Heart left ventricle (tissue), 16 donors: ENCODE measurements at places on chromosomes 1 and 21. TPM values are rescaled to one million over a fixed set of nuclear protein-coding genes. Genes with fewer than 3 reads are reported as not detected.

ANGPTL7 gene
- 0.27 TPM for polyA plus RNA-seq

DNA sequence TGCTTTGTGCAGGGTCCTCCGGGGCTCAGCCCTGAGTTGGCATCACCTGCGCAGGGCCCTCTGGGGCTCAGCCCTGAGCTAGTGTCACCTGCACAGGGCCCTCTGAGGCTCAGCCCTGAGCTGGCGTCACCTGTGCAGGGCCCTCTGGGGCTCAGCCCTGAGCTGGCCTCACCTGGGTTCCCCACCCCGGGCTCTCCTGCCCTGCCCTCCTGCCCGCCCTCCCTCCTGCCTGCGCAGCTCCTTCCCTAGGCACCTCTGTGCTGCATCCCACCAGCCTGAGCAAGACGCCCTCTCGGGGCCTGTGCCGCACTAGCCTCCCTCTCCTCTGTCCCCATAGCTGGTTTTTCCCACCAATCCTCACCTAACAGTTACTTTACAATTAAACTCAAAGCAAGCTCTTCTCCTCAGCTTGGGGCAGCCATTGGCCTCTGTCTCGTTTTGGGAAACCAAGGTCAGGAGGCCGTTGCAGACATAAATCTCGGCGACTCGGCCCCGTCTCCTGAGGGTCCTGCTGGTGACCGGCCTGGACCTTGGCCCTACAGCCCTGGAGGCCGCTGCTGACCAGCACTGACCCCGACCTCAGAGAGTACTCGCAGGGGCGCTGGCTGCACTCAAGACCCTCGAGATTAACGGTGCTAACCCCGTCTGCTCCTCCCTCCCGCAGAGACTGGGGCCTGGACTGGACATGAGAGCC, 22.7 kb downstream of the COL6A1 start:
- DNase-seq, result no peak

NPL gene
- polyA plus RNA-seq, result 2.3 TPM

B3GALT5 gene
- 0.01 TPM for polyA plus RNA-seq

- DNase-seq, result no peak
These were observed 34.7 kb downstream of the CRB1 start for GRCh38 chr1:197302775-197303174.

DNA sequence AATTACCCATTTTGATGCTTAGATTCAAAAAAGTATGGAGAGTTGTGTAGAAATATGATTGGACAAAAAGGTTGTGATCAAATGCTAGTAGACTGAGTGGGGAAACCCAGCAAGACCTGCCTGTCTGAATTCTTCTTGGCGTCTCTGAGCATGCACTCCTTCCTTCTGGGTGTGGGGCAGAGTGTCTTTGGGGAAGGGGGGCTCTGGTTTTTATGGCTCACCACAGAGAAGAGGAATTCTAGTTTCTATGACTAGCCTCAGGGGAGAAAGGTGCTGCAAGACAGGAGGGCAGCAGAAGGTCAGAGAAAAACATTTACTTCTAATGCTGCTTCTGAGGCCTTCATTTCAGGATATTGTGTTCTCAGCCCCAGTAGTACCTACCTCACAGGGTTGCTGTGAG, 33.9 kb upstream of the PIGC start:
- no peak for DNase-seq

- no peak for DNase-seq
These were observed 568.0 kb downstream of the PTPRU start for GRCh38 chr1:29804181-29804899.

CHODL gene
- 0.22 TPM for polyA plus RNA-seq

- DNase-seq, result no peak
These were observed 10.8 kb downstream of the MCL1 start for GRCh38 chr1:150568594-150568966.

CLEC20A gene
- not detected for polyA plus RNA-seq

GRCh38 chr21:28445141-28445830, 547.4 kb downstream of the LTN1 start:
- DNase-seq, result no peak

DNA sequence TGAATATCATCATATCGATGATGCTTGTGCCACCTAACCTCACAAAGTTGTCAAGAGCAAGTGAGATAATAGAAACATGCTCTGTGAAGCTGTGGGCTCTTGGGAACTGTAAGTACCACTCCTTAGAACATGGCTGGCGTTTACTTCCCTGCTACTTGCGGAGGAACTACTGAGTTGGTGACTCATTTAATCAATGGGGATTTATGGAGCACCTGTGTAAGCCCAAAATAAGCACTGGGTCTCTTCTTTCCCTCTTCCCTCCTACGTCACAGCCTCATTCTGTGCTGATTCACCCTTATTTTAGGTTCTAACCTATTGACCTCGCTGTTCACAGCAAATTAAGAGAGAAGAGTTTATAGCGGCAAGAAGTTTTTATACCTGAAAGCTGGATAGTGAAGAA, 52.9 kb downstream of the PRDM2 start:
- DNase-seq, result no peak

DNA sequence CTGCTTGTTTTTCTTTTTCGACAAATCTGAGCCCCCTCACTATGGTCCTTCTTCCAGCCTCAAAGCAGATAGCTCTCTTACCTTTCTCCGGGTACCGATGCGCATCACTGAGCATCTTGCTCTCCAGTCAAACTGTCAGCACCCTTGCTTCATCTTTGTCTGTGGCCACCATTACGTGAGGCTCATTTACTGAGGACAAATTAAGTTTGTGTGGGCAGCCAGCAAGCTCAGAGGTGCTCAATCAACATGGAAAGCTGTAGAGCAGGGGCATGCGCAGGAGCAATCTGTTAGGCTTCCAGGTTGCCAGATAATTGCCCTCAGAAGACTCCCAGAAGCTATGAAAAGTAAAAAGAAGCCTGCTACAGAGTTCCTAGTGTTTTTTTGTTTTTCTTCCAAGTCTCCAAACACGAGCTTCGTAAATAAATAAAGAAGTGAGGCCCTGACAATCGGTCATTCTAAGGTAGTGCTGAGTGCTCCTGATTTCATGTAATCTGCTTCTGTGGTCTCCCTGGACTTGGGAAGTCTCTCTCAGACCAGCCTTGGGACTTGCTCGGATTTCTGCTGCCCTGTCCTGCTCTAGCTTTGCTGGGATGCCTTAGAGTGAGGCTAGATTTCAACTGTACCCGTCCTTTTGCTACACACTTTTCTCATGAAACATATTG, 1.8 kb downstream of the C1orf53 start:
- DNase-seq, result no peak

- DNase-seq, result no peak
These were observed 34.8 kb upstream of the NPL start for GRCh38 chr1:182754543-182755314.

GSTM5 gene
- 0.49 TPM for polyA plus RNA-seq

DNA sequence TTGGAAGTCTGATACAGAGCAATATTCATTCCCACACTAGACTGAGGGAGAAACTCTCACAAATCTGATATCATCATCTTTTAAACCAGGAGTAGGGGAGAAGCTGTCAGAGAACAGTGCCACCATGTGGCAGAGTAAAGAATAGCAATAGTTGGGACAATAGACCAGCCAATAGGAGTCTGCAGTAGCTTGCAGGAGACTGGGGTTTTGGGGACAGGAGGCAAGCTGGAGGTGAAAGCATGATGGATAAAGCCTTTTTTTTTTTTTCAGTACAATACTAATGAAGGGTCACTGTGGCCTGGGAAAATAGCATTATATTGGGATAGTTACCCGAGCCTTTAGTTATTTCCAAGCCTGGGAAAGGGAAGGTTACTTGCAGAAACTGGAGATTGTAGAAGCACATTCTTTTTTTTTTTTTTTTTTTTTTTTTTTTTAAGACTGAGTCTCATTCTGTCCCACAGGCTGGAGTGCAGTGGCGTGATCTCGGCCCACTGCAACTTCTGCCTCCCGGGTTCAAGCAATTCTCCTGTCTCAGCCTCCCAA, 120.7 kb downstream of the S1PR1 start:
- peak; percentile 26 for DNase-seq
